NCI-H2081 treated with DMSO at 0.1 percent for 48 hours (cell line): ENCODE measurements at places on chromosomes 7 and 10.

DNA sequence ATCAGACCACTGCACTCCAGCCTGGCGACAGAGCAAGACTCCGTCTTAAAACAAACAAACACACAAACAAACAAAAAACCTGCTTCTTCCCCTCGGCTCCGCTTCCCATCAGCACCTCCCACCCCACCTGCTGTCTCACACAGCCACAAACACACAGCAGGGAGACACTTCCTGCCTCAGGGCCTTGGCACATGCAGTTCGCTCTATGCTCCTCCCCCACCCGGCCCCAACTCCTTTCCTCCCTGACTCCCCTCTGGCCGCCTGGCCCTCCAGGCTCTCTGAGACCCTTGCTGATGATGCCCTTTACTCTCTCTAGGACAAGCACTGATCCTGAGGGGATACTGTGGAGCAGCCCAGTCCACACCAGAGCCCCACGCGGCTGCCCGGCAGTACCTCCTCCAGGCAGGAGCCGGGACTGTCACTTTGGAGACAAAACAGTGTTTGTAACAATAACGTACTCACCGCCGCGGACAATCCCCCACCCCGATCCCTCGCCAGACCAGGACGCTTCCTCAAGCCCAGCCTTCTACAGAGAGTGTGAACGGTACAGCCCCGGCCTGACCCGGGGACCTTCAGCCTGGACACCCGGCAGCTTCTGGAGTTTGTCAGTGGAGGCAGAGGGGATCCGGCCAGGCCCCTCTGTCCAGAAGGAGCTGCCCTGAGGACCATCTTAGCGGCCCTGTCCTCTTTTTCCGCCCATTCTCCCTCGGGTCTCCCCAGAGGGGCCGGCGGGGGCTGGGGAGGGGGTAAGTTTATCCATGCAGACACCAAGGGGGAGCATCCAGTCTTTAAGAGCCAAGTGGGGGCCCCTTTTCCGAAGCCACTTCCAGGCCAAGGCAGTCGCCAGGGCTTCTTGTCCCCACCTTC, 50.0 kb upstream of the GTF2IRD1 start:
- no peak for DNase-seq

GRCh38 chr10:96230527-96230926, 40.8 kb downstream of the BLNK start:
- DNase-seq, result no peak

DNA sequence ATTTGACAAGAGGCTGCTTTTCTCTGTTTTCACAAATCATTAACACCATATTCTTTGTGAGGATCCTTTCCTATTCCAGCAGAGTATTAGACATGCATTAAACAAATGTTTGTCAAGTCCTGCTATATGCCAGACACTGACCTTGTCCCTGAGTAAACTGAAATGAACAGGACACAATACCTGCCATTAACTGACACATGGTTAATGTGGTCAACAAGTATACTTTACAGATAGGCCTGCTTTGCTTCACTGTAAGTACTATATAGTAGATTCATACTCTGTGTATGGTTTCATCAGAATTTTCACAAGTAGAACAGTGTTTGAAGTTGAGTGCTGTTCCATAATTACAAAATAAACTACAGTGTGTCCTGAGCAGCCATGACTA, 5.9 kb downstream of the TNKS2 start:
- DNase-seq, result no peak

GRCh38 chr7:107874605-107875446, 16.2 kb upstream of the DLD start:
- DNase-seq, result peak; percentile 43

DNA sequence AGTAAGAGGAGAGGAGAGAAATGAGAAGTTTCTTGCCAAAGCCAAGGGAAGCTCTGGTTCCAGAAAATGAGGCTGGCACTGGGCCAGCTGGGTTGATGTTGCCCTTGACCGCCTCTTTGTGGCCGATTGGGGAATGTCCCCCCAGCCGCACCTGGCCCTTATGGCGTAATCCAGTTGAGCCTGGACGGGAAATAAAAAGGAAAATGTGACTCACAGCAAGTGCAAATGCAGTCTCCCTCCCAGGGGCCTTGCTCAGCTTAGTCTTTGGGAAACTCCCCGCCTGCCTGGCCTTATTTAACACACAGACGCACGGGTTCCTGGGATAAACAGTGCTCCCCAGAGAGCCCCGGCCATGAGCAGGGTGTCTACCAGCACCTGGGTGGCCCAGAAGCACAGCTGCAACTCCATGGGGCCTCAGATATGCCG, 174.8 kb downstream of the KIAA1217 start:
- DNase-seq, result no peak

- DNase-seq, result no peak
Measured at GRCh38 chr10:121527690-121528089, 70.6 kb downstream of the FGFR2 start.

DNA sequence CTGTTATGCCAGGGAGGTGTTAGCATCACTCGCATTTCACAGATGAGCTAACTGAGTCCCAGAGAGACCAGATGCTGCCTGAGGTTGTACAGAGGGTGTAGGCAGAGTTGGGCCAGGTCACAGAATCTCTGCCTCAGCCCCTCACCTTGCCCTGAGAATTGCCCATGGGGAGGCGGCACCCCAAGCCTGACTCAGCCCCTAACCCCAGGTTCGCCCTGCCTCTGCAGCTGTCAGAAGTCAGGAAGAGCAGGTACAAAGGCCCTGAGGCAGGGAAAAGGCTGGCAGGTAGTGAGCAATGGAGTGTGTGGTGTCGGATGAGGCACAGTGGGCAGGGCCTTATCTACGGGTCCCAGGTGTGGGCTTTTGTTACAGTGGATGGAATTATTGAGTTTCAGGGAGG, 79.4 kb downstream of the MYL10 start:
- no peak for DNase-seq

- DNase-seq, result no peak
Measured at GRCh38 chr10:119257899-119258419, 50.6 kb downstream of the GRK5 start.

GRCh38 chr7:50687096-50687495, 95.6 kb downstream of the GRB10 start:
- no peak for DNase-seq

- no peak for DNase-seq
Measured at GRCh38 chr10:130498042-130498441, 361.9 kb downstream of the GLRX3 start.

DNA sequence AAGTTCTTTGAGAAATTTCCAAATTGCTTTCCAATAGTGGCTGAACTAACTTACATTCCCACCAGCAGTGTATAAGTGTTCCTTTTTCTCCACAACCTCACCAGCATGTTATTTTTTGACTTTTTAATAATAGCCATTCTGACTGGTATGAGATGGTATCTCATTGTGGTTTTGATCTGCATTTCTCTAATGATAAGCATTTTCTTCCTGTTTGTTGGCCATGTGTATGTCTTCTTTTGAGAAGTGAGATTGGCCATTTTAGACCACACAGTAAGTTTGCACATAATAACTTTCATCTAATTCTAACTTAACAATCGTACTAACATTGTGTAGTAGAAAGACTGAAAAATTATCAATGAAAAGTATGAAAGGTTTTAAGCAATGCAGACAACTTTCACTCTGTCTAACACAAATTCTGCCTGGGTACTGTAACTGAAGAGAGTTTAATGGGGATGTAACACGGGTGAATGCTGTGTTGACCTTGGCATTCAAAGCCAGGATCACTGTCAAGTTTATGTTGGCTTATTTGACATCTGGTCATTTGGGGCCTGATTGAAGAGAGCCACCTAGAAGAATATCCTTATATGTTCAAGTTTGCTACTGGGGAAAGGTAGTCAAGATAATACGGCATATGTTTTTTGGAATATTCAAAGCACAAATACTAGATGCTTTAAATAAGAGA, 50.4 kb downstream of the FAM171A1 start:
- no peak for DNase-seq

- no peak for DNase-seq
Measured at GRCh38 chr10:101038484-101038883, 7.5 kb downstream of the SFXN3 start.

- no peak for DNase-seq
Measured at GRCh38 chr10:91565226-91565625, 67.6 kb downstream of the PPP1R3C start.

- no peak for DNase-seq
Measured at GRCh38 chr10:7881119-7881518, 62.8 kb downstream of the TAF3 start.

DNA sequence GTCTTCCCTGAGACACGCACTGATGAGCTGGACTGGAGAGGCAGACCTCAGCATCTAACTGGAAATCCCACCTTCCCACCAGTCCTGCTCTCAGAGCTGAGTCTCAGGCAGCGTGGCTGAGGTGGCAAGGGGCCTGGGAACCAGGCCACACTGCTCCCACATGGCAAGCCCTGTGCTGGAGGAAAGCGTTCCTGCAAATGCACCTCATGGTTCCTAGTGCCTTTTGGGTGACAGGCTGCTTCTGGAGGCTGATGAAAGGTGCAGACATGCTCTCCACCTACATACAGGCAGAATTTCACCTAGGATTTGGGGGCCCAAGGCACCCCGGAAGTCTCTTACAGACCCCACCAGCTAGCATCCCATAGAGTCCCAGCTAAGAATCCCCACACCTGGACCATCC, 432.9 kb upstream of the FOXK1 start:
- no peak for DNase-seq

GRCh38 chr10:132336919-132337407, 5.0 kb downstream of the LRRC27 start:
- no peak for DNase-seq

DNA sequence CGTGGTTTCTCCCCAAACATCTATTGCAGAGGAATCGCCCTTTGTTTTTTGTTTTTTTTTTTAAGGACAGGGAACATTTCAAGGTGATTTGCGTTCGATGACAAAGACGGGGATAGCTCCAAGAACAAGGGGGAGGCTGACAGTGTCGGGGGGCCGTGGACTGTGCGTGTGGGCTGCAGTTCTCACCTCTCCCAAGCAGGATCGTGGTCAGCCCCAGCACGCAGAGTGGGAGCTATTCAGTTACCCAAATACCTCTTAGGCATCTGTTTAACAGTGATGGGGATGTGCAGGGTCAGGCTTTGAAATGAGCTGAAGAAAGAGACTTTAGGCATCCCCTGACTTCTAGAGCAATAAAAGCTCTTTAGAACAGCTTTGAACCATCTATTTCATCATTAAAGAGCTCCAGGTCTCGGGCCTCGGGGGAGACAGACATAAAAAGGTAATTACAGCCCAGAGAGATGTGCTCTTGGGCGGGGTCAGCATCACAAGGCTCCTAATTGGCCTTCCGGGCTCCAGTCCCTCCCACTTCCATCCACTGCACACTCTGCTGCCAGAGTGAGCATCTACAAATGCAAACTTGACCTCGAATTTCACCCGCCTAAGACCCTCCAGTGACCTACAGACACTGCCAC, 97.3 kb downstream of the MYL10 start:
- no peak for DNase-seq

- no peak for DNase-seq
Measured at GRCh38 chr7:4115941-4116610, 566.0 kb upstream of the FOXK1 start.

DNA sequence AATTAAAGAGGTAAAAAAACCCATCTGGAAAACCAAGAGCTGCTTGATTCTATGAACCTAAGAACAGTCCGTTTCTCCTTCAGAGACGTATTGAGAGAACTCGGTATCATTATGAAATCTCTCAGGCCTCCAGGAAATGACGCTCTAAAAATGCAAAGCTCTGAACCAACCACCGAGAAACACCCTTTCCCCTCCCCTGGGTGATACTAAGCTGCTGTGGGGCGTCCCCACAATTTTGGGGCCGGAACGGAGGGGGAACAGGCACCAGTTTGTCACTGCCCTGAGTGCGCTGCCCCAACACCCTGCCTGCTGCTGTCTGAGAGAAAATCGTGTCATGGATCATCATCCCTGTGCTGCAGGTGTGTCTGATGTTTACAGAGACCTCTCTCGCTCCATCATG, 509.5 kb downstream of the DNAJB6 start:
- no peak for DNase-seq

DNA sequence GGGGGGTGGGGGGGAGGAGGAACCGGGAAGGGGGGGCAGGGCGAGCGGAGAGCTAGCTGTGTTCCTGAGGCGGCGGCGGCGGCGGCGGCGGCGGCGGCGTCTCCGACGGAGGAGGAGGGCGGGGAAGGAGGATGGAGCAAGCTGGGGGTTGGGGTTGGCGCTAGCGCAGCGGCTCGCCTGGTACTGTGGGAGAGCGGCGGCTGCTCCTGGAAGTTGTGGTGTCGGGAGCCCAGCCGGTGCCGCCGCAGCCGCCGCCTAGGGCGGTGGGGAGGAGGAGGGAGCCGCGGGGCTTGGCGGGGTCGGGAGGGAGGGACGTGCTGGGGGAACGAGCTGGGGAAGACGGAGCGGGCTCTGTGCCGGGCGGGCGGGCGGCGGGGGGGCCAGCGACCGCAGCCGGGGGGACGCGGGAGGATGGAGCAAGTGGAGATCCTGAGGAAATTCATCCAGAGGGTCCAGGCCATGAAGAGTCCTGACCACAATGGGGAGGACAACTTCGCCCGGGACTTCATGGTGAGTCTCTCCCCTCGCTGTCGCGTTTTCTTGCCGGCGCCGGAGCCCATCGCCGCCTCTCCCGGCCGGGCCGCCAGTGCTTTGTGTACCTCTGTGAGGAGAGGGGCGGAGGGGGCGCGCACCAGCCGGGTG, at the start of gene PTPN12:
TSS of gene PTPN12 (plus strand) at position 160 of the 642 bp plus-strand sequence. CDS start at position 412, 252 bp downstream.
- peak; percentile 48 for DNase-seq

GRCh38 chr7:50591098-50591479, 25.9 kb upstream of the DDC start:
- no peak for DNase-seq

GRCh38 chr10:119535305-119535704, 7.2 kb downstream of the RGS10 start:
- no peak for DNase-seq

DNA sequence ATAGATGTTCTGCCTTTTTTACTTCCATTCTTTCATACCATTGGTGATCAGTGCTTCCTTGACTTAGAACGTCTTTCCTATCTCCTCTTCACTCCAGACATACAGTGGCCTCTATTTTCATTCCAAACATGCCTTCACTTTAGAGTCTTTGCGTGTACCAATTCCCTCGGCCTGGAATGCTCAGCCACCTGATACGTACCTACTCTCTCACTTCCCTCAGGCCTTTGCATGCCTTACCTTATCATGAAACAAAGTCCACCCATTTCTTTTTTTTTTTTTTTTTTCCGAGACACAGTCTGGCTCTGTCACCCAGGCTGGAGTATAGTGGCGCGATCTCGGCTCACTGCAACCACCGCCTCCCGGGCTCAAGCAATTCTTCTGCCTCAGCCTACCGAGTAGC, 2.2 kb upstream of the CCNJ start:
- DNase-seq, result no peak

- no peak for DNase-seq
Measured at GRCh38 chr7:2613098-2613930, 18.5 kb upstream of the TTYH3 start.
